ENCODE measurements at places on chromosomes 16 and 17.

DNA sequence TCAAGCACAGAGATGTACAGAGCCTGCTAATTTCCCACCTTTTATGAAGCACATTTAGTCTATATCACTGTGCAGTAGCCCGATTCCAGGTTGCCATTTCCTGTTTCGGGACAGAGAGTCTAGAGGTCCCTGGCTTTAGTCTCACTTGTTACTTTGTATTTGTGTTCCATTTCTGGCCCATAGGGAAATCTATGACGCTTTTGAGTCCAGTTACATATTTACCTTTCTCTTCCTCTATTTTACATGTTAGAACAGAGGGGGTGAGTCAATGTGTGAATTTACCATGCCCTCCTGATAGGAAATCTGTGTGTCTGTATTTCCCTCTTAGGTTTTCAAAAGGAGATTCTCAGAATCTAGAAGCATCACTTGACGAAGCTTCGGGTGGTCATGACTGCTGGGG is 227.1 kb upstream of the ZFHX3 start:
- no peak for DNase-seq

DNA sequence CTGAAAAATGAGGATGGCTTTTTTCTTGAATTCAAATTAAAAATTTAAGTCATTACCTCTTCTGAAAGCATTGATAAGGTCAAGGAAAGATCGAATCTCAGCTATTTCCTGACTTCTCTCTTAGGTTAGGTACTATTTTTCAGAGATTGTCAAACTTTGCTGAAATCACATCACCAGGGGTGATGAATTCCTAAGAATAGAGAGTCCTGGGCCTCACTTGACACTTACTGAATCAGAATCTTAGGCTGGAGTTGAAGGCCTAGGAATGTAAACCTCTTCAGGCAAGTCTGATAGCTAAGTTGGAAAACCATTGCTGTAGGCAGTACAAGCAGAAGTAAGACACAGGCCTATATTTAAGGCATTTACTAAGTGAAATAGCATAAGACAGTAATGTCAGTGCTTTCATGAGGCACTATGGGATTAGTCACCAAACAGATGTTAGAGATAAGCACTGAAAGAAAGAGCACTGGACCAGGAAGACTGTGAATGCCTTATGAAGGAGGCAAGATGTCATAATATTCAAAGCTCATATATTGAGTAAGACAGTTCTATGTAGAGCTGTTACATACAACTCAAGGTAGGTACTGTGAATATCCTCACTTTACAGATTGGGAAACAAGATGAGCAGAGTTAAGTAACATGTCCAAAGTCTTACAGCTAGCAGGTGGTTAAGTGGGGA is 21.5 kb downstream of the DCAF7 start:
- DNase-seq, result no peak

GRCh38 chr17:19262650-19263631 is 25.8 kb downstream of the EPN2 start:
- DNase-seq, result no peak

- no peak for DNase-seq
Observed at GRCh38 chr17:29625037-29625750, 2.5 kb upstream of the CORO6 start.

- DNase-seq, result no peak
Observed at GRCh38 chr17:35627417-35627816, 40.3 kb downstream of the AP2B1 start.
